ENCODE measurements at places on chromosomes 5 and 9.
A peak's percentile ranks its signal among the peaks of the same experiment; 100 is the strongest.

DNA sequence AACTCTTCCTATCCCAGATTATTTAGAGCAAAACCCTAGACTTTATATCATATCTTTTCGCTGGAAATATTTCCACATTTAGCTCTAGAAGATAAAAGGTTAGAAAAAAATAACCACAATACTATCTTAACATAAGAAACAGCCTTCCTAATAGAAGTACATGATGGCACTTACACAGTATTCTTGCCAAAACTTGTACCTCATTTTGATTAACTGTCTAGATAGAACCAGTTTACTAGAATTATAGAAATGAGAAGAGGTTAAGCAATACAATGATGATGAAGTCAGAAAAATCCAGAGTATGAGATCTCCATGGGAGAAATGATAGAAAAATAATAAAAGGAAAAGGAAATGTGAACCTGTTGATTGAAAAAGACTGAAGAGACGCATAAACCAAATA lies 63.1 kb downstream of the SLC12A2 start:
- no peak for DNase-seq

GRCh38 chr5:139759219-139759721 lies 36.3 kb upstream of the PSD2 start:
- DNase-seq = no peak

- DNase-seq = no peak
Observed at GRCh38 chr5:3218916-3219650, 376.5 kb upstream of the IRX1 start.

GRCh38 chr5:83385812-83386211 lies 85.7 kb upstream of the VCAN start:
- no peak for DNase-seq

DNA sequence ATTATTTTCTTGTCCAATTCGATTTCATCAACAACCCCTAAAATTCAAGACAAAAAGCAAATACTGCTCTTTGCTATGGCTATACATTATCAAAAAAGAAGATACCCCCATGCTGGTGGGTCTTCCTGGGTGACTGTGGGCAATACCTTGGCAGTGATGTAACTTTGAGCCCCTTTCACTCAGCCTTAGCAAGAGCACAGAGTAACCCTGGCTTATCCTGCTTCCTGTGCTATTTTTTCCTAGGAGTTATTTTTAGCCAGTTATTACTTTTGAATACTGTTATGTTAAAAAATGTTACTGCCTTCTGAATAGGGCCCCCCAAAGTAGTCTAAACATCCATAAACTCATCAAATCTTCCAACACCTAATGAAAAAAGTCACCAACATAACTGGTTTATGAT lies 145.6 kb upstream of the TSLP start:
- no peak for DNase-seq

DNA sequence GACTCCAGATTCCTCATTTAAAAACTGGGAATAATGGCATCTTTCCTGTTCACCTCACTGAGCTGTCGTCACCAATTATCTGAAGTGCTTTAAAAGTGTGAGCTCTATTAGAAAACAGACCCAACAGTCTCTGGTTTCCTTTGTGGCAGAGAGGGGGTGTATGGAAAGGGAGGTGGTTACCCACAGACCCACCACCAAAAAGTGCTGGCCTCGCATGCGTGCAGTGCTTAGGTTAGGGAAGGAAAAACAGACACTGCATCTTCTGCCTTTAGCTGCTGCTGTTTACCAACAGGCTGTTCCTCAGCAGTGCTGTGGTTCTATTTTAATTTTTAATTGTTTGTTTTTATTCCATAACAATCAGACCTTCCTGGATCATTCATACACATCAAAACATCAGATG lies 249.6 kb downstream of the PIK3R1 start:
- peak; percentile 66 for DNase-seq

GRCh38 chr9:1702701-1703100 lies 312.4 kb upstream of the SMARCA2 start:
- no peak for DNase-seq

GRCh38 chr5:72355706-72356299 lies 35.6 kb downstream of the PTCD2 start:
- DNase-seq = no peak

GRCh38 chr5:82363524-82363923 lies 85.4 kb upstream of the RPS23 start:
- no peak for DNase-seq

DNA sequence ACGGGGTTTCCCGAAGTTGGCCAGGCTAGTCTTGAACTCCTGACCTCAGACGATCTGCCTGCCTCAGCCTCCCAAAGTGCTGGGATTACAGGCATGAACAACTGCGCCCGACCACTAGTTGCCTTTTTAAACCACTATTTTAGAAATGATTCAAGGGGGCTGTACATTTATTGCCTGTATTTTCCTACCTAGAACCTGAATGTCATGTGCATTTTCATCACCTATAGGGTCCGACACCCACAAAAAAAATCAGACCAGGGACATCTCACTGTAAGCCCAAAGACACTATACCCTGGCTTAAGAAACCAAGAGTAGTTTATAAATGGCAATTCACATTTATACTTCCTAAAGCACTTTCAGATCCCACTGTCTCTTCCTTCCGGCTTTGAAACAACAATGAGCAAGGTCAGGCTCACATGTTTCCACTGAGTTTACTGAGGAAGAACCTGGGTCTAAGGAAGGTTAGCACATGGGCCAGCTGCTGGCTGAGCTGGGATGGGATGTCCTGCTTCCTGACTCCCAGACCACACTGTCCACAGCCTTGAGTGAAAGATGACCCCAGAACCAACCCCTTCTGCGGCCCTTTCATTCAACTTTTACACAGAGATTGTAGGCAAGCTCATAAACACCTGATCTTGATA lies 87.3 kb downstream of the SERINC5 start:
- DNase-seq = no peak

DNA sequence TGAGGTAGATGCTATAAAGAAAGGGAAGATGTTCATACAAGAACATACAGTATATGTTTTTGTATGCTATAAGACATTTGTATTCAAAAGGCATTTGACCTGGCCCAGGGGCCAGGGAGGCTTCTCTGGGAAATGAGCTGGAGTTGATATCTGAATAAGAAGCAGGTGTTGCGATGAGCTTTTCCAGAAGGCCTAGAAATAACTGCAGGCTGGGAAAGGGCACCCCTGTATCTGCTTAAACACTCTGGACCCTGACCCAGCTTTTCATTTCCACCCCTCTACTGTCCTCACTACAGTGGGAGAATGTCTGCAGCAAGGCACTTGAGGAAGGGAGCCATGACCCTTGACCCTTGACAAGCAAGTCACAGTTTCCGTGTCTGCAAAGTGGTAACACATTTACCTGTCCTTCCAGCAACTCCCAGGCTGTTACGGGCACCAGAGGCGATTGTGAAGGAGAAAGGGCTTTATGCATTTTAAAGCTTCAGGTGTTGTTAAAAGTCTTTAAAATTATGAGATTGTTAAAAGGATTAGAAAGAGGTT lies 88.2 kb upstream of the PANK3 start:
- no peak for DNase-seq

- no peak for DNase-seq
Observed at GRCh38 chr9:2771087-2771486, 53.8 kb downstream of the KCNV2 start.

Measured in activated CD8-positive, alpha-beta T cell treated with anti-CD3 and anti-CD28 coated beads for 36 hours (primary cell).